ENCODE measurements at places on chromosomes 4 and X. TPM values are rescaled to one million over a fixed set of nuclear protein-coding genes. Genes with fewer than 3 reads are reported as not detected.

GRCh38 chrX:19897091-19897490 lies 9.7 kb upstream of the SH3KBP1 start:
- H3K27me3 ChIP-seq: no peaks in the 10 kb centered on the region
- no peak for DNase-seq
- H3K27ac ChIP-seq: no peak overlapping the region
- H3K4me3 ChIP-seq: no peak overlapping the region
- no peaks in the 10 kb centered on the region for H3K36me3 ChIP-seq

GRCh38 chrX:40933132-40933705 lies 152.0 kb upstream of the USP9X start:
- DNase-seq: no peak
- H3K4me3 ChIP-seq: peak overlapping the region; percentile 69
- peaks cover 37% of the 10 kb centered on the region for H3K4me1 ChIP-seq
- H3K36me3 ChIP-seq: no peaks in the 10 kb centered on the region
- peak overlapping the region; percentile 98 for H3K27ac ChIP-seq
- no peaks in the 10 kb centered on the region for H3K27me3 ChIP-seq

- no peak overlapping the region for H3K4me3 ChIP-seq
- H3K36me3 ChIP-seq: no peaks in the 10 kb centered on the region
- no peak overlapping the region for H3K27ac ChIP-seq
- peaks cover 4% of the 10 kb centered on the region for H3K4me1 ChIP-seq
- H3K27me3 ChIP-seq: peaks cover 2% of the 10 kb centered on the region
Observed at GRCh38 chrX:69077895-69078455, 87.3 kb downstream of the PJA1 start.

- peaks cover 57% of the 10 kb centered on the region for H3K4me1 ChIP-seq
- no peak for DNase-seq
- no peak overlapping the region for H3K27ac ChIP-seq
- H3K36me3 ChIP-seq: no peaks in the 10 kb centered on the region
- no peak overlapping the region for H3K4me3 ChIP-seq
Observed at GRCh38 chr4:156643826-156644225, 327.8 kb downstream of the PDGFC start.

GRCh38 chr4:3112609-3113469 lies 38.4 kb downstream of the HTT start:
- no peaks in the 10 kb centered on the region for H3K27me3 ChIP-seq
- no peak for DNase-seq
- H3K36me3 ChIP-seq: peaks cover 24% of the 10 kb centered on the region
- H3K27ac ChIP-seq: no peak overlapping the region

- no peaks in the 10 kb centered on the region for H3K27me3 ChIP-seq
- peaks cover 3% of the 10 kb centered on the region for H3K4me1 ChIP-seq
- H3K36me3 ChIP-seq: no peaks in the 10 kb centered on the region
- H3K27ac ChIP-seq: no peak overlapping the region
Observed at GRCh38 chrX:47831788-47832187, 4.9 kb upstream of the ZNF81 start.

Gene TENM3
- 87.6 TPM for total RNA-seq

Gene SGMS2
- 71.5 TPM for total RNA-seq

- peaks cover 18% of the 10 kb centered on the region for H3K4me1 ChIP-seq
- H3K27me3 ChIP-seq: peaks cover 24% of the 10 kb centered on the region
- peak; percentile 33 for DNase-seq
- no peak overlapping the region for H3K27ac ChIP-seq
- H3K4me3 ChIP-seq: no peak overlapping the region
Observed at GRCh38 chr4:7377223-7377865, 57.4 kb downstream of the PSAPL1 start.

Gene JAKMIP1
- total RNA-seq: 0.10 TPM

- no peaks in the 10 kb centered on the region for H3K27me3 ChIP-seq
- peak overlapping the region; percentile 79 for H3K27ac ChIP-seq
Observed at GRCh38 chrX:39897741-39898097, 200.0 kb downstream of the BCOR start.

Gene PAK3
- 0.46 TPM for total RNA-seq

Gene TMEM184C
- total RNA-seq: 35.3 TPM

DNA sequence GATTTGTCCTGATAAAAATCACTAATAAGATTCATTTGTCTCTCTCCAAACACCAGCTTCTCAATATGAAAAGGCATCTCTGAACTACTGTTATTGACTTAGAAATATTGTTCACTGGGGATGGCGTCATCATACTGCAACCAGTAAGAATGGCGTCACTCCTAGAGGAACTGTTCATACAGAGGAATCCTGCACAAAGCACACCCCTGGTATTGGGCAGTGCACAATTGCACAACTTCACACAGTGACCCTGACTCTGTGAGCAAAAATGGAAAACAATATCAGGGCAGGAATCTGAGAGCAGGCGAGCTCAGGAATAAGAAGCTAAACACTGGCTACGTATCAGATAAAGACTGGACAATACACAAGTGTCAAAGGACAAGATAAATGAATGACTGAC lies 66.7 kb upstream of the PNPLA4 start:
- peaks cover 2% of the 10 kb centered on the region for H3K27me3 ChIP-seq
- H3K4me1 ChIP-seq: no peaks in the 10 kb centered on the region
- no peak overlapping the region for H3K27ac ChIP-seq
- no peak for DNase-seq
- no peak overlapping the region for H3K4me3 ChIP-seq

GRCh38 chr4:36187723-36188333 lies 56.5 kb downstream of the ARAP2 start:
- H3K4me3 ChIP-seq: no peak overlapping the region
- no peaks in the 10 kb centered on the region for H3K36me3 ChIP-seq
- peaks cover 6% of the 10 kb centered on the region for H3K4me1 ChIP-seq
- H3K27me3 ChIP-seq: no peaks in the 10 kb centered on the region
- no peak for DNase-seq

Gene GC
- not detected for total RNA-seq

DNA sequence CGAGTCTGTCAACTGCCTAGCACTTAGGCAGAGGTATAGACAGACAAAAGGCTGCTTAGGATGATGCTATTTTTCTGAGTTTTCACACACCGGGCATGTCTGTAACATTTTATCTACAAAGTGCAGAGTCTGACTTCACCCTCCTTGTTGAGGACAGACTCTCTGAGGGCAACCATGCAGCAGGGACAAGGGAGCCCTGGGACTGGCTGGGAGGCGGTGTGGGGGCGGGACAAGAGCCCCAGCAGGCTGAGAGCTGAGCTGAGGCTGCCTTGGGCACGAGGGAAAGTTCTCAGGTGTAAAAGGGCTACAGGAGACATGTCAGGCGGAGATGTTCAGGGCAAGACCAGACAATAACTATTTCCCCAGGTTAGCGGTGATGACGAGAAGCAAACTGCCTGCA lies 81.6 kb downstream of the GATB start:
- no peak overlapping the region for H3K4me3 ChIP-seq
- no peak overlapping the region for H3K27ac ChIP-seq
- H3K4me1 ChIP-seq: peaks cover 16% of the 10 kb centered on the region
- DNase-seq: no peak
- H3K36me3 ChIP-seq: peaks cover 2% of the 10 kb centered on the region

Gene LRCH2
- total RNA-seq: 10.5 TPM

DNA sequence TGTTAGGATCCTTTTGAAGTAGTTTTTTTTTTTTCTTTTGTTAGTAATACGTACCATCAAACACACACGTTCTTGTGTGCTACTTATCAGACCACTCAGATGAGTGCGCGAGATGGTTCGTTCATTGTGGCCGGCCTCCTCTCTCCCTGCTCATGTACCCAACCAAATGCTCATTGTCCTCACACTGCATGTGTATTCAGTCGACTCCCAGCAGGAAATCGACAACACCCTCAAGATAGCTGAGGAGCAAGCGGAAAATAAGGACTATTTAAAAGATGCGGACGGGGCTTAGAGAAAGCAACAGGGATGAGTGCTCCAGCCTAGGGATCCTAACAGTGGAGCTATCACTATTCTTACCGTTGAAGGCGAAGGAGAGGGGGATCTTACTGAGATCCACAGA lies 72.9 kb upstream of the GUCY1A1 start:
- no peaks in the 10 kb centered on the region for H3K36me3 ChIP-seq
- no peak overlapping the region for H3K27ac ChIP-seq
- no peak for DNase-seq
- peaks cover 43% of the 10 kb centered on the region for H3K4me1 ChIP-seq
- H3K4me3 ChIP-seq: no peak overlapping the region

DNA sequence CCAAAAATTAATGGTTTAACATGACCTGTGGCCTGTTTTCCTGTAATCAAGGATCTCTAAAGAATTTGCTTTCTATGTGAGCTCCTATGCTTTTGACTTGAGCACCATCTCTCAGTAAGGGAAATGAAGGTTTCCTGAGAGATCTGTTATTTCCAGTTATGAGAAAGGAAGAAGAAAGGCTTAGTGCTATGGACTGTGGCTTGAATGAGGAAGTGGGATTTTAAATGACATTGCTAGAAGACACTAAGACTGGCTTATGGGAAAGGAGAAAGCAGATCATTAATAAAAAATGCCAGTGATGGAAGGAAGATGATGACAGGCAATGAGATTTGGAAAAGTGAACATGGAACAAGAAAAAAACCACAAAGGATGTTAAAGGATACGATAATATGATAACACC lies 285.4 kb downstream of the OPHN1 start:
- no peaks in the 10 kb centered on the region for H3K4me1 ChIP-seq
- no peaks in the 10 kb centered on the region for H3K27me3 ChIP-seq
- no peak for DNase-seq
- no peak overlapping the region for H3K27ac ChIP-seq
- no peaks in the 10 kb centered on the region for H3K36me3 ChIP-seq
- H3K4me3 ChIP-seq: no peak overlapping the region

- no peak overlapping the region for H3K4me3 ChIP-seq
- H3K36me3 ChIP-seq: peaks cover 6% of the 10 kb centered on the region
- DNase-seq: no peak
- H3K27me3 ChIP-seq: peaks cover 4% of the 10 kb centered on the region
- H3K27ac ChIP-seq: peak overlapping the region; percentile 29
Observed at GRCh38 chr4:71487344-71487920, 148.6 kb downstream of the SLC4A4 start.

DNA sequence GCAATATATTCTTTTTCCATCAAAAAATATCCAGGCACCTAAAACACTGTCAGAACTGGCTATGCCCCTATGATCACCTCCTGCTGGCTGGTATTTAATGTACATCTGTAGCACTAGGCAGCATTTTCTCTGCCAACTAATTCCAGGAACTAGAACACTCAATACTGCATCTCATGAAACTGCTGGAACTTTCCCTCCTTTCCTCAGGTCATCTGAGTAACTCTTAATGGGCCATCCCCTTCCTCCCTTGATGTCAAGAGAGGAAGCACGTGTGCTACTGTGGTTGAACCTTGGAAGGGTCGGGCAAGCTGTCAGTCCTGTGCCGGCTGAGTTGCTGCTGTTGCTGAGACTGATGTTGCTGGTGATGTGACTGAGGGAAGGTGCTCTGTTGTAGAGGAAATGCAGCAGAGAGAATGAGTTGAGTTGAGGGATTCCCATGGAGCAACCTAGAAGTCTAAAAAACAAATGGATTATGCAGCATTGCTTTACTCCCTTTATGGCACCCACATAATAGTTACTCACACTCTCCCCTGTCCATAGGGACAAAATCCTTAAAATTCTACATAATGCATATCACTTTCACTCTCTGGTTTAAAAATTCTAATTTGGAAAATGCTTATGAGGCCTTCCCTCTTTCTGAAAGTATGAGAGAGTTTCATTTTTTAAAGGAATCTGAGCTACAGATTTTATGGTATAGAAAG lies 39.5 kb downstream of the TMEM165 start:
- peaks cover 16% of the 10 kb centered on the region for H3K36me3 ChIP-seq
- no peak overlapping the region for H3K4me3 ChIP-seq
- H3K27me3 ChIP-seq: no peaks in the 10 kb centered on the region
- DNase-seq: no peak
- H3K27ac ChIP-seq: peak overlapping the region; percentile 68

GRCh38 chr4:8919651-8920288 lies 48.1 kb upstream of the HMX1 start:
- peaks cover 5% of the 10 kb centered on the region for H3K36me3 ChIP-seq
- peak; percentile 61 for DNase-seq
- no peaks in the 10 kb centered on the region for H3K4me1 ChIP-seq
- peaks cover 20% of the 10 kb centered on the region for H3K27me3 ChIP-seq

GRCh38 chr4:170386971-170387370 lies 297.2 kb upstream of the AADAT start:
- DNase-seq: no peak
- H3K36me3 ChIP-seq: no peaks in the 10 kb centered on the region
- no peaks in the 10 kb centered on the region for H3K4me1 ChIP-seq
- H3K27ac ChIP-seq: no peak overlapping the region
- no peak overlapping the region for H3K4me3 ChIP-seq
- H3K27me3 ChIP-seq: no peaks in the 10 kb centered on the region

Gene FAM184B
- not detected for total RNA-seq

Gene ERCC6L
- 0.87 TPM for total RNA-seq

Data from chondrocyte (in vitro differentiated cells).